ENCODE measurements at places on chromosomes 12 and 14.

- DNase-seq, result no peak
These were observed 7.2 kb downstream of the NAV3 start for GRCh38 chr12:77837876-77838291.

DNA sequence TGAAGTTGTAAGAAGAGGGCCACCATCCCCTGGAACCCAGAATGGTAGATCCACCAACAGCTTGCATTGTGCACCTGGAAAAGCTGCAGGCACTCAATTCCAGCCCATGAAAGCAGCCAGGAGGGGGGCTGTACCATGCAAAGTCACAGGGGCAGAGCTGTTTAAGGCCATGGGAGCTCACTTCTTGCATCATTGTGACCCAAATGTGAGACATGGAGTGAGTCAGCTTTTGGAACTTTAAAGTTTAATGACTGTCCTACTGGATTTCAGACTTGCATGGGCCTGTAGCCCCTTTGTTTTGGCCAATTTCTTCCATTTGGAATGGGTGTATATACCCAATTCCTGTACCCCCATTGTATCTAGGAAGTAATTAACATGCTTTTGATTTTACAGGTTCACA, 50.8 kb downstream of the SLC16A7 start:
- no peak for DNase-seq

- DNase-seq, result no peak
These were observed 440.1 kb upstream of the FAR2 start for GRCh38 chr12:28708918-28709371.

DNA sequence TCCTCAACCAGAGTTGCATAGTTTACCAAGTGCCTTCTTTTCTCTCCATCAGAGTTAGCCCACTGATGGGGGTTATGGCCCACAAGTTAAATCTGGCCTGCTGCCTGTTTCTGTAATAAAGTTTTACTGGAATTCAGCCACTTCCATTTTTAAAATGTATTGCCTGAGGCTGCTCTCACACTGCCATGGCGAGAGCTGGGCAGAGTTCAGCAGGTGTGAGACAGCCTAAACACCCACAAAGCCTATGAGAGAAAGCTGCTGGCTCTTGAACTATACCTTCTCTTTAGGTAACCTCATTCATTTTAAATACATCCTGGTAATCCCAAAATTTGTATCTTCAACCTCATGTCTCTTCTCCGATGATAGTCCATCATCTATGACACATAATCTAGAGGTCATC, 86.1 kb downstream of the BCL2L14 start:
- DNase-seq, result no peak

- DNase-seq, result no peak
These were observed 4.3 kb upstream of the NIN start for GRCh38 chr14:50835280-50835679.

GRCh38 chr12:85747941-85748495, 88.2 kb downstream of the RASSF9 start:
- no peak for DNase-seq

DNA sequence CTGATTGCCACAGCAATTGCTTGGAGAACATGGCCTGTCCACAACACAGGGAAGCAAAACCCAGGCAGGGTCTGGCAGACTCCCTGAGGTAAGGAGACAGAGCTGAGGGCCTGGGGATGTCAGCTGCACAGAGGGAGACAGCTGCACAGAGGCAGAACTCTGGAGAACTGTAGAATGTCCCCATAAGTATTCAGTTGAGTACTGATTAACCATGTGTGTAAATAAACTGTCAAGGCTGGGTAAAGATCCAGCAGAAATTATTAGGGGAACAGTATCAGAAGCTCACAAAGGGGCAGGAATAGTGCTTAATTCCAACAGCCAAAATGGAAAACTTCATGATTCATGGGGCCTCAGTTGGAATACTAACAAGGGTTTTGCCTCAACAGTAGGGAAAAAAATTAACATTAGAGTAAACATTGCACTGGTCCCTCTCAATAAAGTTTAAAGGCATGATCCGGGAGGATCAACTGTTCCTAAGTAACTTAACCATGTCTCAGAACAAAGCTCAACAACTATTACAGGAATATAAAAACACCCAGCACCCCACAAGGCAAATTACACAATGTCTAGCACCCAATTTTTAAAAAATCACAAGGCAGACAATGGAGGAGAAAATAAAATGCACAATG, 201.3 kb upstream of the RASSF8 start:
- DNase-seq, result no peak

DNA sequence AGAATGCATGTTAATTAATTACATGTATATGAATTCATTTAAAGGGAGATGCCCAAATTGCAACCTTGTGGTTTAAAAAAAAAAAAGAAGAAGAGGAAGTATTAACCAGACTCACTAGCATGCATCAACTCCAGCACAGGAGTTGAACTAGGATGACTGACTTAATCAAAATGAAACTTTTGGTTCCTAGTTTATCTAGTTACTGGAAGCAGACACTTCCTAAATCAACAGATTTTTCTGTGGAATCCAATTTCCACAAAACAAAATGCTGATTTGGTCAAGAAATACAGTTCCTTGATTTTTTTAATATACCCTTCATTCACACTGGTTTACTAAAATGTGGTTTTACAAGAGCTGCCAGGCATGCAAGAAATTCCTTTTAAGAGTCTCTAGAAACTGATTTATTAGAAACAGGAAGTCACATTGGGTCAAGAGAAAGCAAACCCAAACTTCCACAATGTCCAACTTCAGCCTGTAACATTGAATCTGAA, 41.6 kb downstream of the ITPR2 start:
- DNase-seq, result no peak

DNA sequence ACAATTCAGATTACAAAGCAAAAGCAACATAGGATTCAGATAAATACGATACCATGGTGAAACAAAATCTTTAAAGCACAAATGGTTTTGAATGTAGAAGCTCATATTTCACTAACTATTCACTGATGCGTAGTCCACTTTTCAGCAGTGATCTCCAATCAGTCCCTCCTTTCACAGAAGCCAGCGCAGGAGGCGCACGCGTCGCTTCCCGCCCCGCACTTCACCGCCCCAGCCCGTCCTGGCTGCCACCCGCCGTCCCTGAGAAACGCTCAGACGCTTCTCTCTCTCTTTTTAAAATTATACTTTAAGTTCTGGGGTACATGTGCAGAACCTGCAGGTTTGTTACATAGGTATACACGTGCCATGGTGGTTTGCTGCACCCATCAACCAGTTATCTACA, 19.8 kb upstream of the CHFR start:
- no peak for DNase-seq

- DNase-seq, result no peak
These were observed 20.3 kb downstream of the ACSM4 start for GRCh38 chr12:7324176-7324575.

DNA sequence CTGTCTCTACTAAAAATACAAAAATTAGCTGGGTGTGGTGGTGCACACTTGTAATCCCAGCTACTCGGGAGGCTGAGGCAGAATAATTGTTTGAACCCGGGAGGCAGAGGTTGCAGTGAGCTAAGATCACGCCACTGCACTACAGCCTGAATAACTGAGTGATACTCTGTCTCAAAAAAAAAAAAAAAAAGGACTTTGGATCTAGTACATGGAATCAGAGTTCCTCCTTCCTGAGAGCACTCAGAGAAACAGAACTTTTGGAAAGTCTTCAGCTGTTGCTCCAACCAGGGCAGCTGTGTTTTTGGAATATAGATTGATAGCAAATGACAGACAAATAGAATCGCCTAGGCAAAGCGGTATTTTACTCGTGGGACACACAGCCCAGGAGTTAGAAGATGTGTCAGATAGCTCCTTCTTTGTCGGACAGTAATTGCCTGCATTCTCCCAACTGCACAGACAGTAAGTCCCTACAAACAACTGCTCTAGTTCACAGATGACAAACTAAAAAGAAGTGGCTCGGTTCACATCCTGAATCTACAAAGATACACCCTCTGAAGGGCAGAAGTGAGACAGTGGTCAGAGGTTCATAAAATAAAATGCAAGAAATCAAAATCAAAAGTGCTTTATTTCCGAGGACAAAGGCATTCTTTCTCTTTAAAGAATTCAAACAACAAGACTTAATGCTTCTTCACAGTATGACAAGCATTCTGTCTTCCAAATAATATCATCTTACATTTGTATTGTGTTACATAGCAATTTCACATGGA, 17.1 kb upstream of the NEK9 start:
- DNase-seq, result no peak
